ENCODE measurements at places on chromosomes 13 and 19. TPM values are rescaled to one million over a fixed set of nuclear protein-coding genes. Genes with fewer than 3 reads are reported as not detected.

- DNase-seq = peak; percentile 29
Observed at GRCh38 chr19:38047049-38047438, 140.0 kb downstream of the SIPA1L3 start.

GRCh38 chr13:44137466-44137865, 236.2 kb upstream of the SERP2 start:
- no peak for DNase-seq

DNA sequence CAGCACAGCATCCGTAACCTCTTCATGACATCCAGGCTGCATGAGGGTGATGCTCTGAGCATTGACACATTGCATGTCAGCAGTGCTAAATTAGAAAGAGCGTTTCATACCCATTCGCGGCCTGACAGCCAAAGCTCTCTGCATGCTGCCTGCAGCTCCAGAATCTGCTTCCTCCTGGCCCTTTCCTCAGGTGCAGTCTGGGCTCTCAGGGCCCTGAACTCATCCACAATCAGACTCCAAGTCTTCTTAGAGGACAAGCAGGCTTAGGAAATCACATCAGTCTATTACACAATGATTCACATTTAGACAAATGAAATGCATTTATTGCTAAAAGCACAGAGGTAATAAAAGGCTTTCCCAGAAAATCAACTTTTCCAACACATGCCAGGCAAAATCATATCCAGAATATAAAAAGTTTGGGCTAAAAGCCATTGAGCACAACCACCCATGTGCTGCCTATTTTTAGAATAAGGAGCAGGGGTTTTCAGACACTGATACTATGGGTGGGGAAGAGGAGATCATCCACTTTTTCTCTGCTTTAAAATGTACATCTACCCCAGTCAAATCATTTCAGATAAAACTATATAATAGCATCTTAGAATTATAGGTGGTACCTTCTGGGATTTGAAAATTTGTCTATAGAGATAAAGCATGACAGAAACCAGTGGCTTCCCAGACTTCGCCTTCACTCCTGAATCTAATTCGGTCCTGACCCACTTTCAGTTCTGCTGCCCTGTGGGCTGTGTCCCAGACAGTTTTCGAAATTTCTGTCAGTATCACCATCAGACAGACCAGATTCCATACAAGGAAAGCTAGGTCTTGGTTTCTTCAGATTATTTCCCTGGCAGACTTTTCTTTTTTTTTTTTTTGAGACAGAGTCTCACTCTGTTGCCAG, 109.3 kb downstream of the COL4A2 start:
- DNase-seq = no peak

- DNase-seq = no peak
Observed at GRCh38 chr13:28447989-28448388, 46.9 kb downstream of the FLT1 start.

DNA sequence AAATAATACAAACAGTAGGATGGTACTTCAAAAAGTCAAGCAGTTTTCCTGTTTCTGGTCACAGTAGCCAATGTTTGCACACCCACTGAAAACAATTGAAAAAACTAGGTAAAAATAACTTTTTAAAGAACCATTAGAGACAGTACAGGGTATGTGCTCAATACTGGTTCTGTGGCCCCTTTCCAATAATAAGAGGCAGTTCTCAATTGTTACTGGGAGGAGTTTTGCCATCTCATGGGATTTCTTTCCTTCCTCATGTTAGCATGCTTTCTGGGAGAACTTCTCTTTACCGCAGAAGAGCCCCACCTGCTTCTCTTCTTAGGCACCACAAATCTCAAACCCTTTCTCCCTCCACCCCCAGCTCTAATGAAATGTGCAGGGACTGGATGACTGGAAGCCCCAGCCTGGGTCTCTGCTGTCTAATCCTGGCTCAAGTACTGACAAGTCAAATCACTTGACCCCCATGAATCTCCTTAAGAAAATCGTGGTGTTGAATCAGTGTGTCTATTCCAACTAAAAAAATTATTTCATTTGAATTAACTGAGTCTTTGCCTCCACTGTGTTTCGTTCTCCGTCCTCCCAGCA, 14.6 kb downstream of the METTL21C start:
- no peak for DNase-seq

GRCh38 chr13:112838038-112838841, 130.8 kb upstream of the MCF2L start:
- no peak for DNase-seq

DNA sequence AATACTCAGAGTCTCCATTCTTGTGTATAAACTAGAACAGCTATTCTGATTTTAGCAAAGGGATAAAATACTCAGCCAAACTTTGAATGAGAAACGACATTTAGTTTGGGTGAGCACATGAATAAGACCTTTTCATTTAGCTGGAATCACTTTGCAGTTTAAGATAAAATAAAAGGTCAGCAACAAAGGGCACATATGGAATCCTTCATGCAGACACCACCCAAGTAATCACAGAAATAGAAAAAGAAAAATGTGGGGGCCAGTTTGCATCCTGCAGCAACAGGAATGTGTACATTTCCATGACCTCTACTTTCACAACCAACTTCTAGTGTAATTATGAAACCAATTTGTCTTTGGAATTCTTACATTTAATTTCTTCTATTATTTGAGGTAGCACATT, 1637.4 kb downstream of the PCDH9 start:
- no peak for DNase-seq

DNA sequence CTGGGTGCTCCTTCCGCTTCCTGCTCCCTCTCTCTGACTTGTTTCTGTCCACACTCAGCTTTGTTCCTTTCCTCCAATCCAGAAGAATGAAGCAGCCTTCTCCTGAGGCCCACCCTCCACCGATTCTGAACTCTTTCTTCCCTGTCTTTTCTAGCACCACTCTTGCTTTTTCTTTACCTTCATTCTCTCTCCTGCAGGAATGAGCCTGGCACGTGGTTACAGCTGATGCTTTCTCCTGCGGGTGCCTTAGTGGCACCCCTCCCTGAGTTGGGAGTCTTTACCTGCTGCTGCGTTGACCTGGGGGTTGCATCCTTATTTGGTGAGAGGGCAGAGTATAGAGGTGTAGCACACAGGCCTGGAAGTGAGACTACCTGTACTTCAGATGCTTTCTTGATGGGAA, 6.2 kb downstream of the UBAC2 start:
- no peak for DNase-seq

- no peak for DNase-seq
Observed at GRCh38 chr13:70923863-70924752, 815.9 kb upstream of the KLHL1 start.

Gene FPR3
- total RNA-seq = not detected

Gene MYO1F
- 8.0 TPM for total RNA-seq
